ENCODE measurements at places on chromosomes 6 and 20.

- peaks cover 4% of the 10 kb centered on the region for H3K27me3 ChIP-seq
Measured at GRCh38 chr6:32882879-32883250, 28.9 kb downstream of the PSMB9 start.

- H3K27ac ChIP-seq, result peak overlapping the region; percentile 88
- DNase-seq, result no peak
- H3K36me3 ChIP-seq, result peaks cover 52% of the 10 kb centered on the region
- peak overlapping the region; percentile 64 for H3K4me3 ChIP-seq
- no peaks in the 10 kb centered on the region for H3K27me3 ChIP-seq
Measured at GRCh38 chr20:38893056-38893564, 33.1 kb upstream of the FAM83D start.

DNA sequence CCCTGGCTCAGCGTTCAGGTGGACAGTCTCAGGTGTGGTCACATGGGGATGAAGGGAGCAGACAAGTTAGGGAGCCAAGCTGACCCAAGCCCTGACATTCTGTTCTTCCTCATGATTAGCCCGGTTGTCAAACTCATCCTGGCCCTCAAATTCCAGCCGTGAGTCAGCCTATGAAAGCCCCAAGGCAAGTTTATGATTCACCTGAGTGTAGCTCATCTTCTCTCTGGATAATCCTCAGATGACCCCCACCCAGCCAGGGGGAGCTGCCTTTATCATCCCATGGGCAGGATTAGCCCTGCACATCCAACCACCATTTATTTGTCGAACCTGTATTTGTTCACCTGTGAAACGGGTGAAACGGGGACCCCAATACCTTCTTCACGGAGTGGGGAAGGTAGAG is 161.9 kb downstream of the DHX35 start:
- no peak overlapping the region for H3K27ac ChIP-seq
- no peak for DNase-seq
- H3K27me3 ChIP-seq, result peaks cover 7% of the 10 kb centered on the region
- no peaks in the 10 kb centered on the region for H3K4me1 ChIP-seq

GRCh38 chr6:145534989-145535388 is 200.3 kb downstream of the EPM2A start:
- H3K4me3 ChIP-seq, result no peak overlapping the region
- H3K27ac ChIP-seq, result no peak overlapping the region
- no peaks in the 10 kb centered on the region for H3K27me3 ChIP-seq
- no peaks in the 10 kb centered on the region for H3K4me1 ChIP-seq
- no peaks in the 10 kb centered on the region for H3K36me3 ChIP-seq
- DNase-seq, result no peak

DNA sequence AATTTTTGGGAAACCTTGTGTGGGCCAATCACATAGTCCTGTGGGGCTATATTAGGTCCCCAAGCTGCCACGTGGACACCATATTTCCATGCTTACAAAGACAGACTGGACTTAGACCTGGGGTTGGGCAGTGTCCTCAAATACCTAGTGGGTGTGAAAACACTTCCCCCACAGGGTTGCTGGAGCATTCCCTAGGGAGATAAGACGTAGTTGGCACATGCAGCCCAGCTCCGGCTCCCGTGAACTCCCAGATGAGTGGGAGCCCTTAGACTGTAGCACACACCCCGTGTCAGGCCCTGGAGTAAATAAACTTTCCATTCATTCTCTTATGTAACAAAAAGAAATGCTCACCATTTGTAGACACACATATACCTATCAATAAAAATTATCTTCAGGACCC is 14.2 kb downstream of the KCNG1 start:
- H3K4me3 ChIP-seq, result no peak overlapping the region
- DNase-seq, result no peak
- H3K27ac ChIP-seq, result no peak overlapping the region
- no peaks in the 10 kb centered on the region for H3K36me3 ChIP-seq

- H3K4me3 ChIP-seq, result no peak overlapping the region
- H3K4me1 ChIP-seq, result no peaks in the 10 kb centered on the region
- no peaks in the 10 kb centered on the region for H3K36me3 ChIP-seq
- H3K27ac ChIP-seq, result no peak overlapping the region
- no peak for DNase-seq
Measured at GRCh38 chr6:163806755-163807499, 392.4 kb downstream of the QKI start.

DNA sequence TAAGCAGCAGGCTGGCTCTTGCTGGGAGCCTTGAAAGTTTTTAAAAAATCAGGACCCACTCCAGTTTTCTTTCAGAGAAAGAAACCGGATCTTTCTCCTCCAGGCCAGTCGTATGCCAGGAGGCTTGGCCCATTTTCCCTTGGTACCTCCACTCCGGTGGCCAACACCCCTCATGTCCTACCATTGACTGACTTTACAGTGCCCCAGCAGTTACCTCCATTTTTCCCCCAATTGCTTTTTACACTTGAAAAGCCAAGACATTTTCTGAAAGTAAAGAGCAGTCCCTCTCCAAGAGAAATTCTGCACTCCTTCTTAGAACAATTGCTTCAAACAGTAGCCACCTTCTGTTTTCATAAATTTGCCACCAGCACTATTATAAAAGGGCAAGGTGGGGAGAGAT is 47.7 kb upstream of the SNX9 start:
- no peak overlapping the region for H3K4me3 ChIP-seq
- no peak overlapping the region for H3K27ac ChIP-seq
- DNase-seq, result no peak
- H3K4me1 ChIP-seq, result peaks cover 7% of the 10 kb centered on the region
- H3K36me3 ChIP-seq, result peaks cover 8% of the 10 kb centered on the region

DNA sequence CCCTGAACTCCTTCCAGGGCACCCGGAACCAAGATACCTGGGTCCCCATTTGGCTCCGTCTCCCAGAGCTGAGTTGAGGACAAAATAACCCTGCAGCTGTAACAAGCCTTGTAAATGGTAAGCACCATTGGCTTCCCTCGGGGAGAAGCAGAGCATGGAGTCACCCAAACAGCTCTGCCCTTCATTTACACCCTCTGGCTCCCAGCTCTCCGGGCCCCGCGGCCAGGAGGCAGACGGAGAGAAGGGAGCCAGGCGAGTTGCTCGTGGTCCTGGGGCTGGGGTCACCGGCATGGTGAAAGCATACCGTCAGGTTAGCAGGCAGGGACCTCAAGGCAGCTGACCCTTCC is 2.1 kb downstream of the TFEB start:
- peak; percentile 65 for DNase-seq
- peak overlapping the region; percentile 3 for H3K27ac ChIP-seq
- H3K36me3 ChIP-seq, result no peaks in the 10 kb centered on the region
- H3K27me3 ChIP-seq, result no peaks in the 10 kb centered on the region
- H3K4me3 ChIP-seq, result peak overlapping the region; percentile 86

GRCh38 chr6:143478479-143479062 is 28.0 kb downstream of the PEX3 start:
- no peak overlapping the region for H3K27ac ChIP-seq
- H3K4me3 ChIP-seq, result no peak overlapping the region
- H3K4me1 ChIP-seq, result no peaks in the 10 kb centered on the region
- peaks cover 40% of the 10 kb centered on the region for H3K36me3 ChIP-seq
- no peaks in the 10 kb centered on the region for H3K27me3 ChIP-seq

- DNase-seq, result no peak
- no peak overlapping the region for H3K4me3 ChIP-seq
- no peaks in the 10 kb centered on the region for H3K4me1 ChIP-seq
- H3K36me3 ChIP-seq, result no peaks in the 10 kb centered on the region
- H3K27me3 ChIP-seq, result no peaks in the 10 kb centered on the region
Measured at GRCh38 chr6:164051427-164051826, 636.9 kb downstream of the QKI start.

DNA sequence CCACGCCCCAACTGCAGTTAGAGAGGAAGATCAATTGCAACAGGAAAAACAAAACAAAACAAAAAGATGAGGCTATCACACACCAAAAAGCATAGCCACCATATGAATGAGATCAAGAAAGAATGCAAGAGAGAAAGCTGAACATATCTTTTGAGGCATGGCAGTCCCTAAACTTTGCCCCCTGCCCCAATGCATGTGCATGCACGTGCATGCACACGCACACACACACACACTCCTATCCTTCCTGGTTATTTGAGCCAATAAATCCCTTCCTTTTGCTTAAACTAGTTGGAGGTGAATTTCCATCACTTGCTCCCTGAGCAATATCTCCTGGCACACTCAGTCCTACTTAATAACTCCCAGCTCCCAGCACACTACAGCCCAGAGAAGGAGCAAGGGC is 48.6 kb upstream of the FOXP4 start:
- H3K27me3 ChIP-seq, result peaks cover 67% of the 10 kb centered on the region
- no peak overlapping the region for H3K4me3 ChIP-seq
- no peak for DNase-seq
- H3K4me1 ChIP-seq, result no peaks in the 10 kb centered on the region

GRCh38 chr20:52226370-52226769 is 34.8 kb upstream of the ZFP64 start:
- H3K27ac ChIP-seq, result no peak overlapping the region
- DNase-seq, result no peak
- H3K27me3 ChIP-seq, result peaks cover 5% of the 10 kb centered on the region
- peaks cover 4% of the 10 kb centered on the region for H3K36me3 ChIP-seq
- no peaks in the 10 kb centered on the region for H3K4me1 ChIP-seq
- H3K4me3 ChIP-seq, result no peak overlapping the region

DNA sequence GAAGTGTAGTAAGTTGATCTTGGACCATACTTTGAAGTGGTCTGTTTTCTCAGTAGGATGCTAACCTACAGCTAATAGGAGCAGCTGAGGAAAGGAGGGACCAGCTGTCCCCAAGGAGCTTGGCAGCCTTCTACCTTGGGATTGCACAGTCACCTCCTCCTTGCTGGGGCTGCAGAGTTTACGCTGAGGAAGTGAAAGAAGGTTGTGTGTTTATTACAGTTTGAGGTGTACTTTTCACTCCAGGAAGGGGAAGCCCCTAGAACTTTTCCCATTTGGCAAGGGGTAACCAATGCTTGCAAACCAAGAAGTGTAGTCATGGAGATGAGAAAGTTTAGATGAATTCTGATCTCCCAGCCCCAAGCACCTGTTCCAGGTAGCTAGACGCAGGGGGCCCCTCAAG is 58.8 kb downstream of the BMP6 start:
- H3K4me1 ChIP-seq, result no peaks in the 10 kb centered on the region
- no peak overlapping the region for H3K4me3 ChIP-seq
- H3K36me3 ChIP-seq, result no peaks in the 10 kb centered on the region
- H3K27me3 ChIP-seq, result peaks cover 4% of the 10 kb centered on the region
- no peak for DNase-seq
- H3K27ac ChIP-seq, result no peak overlapping the region

- no peak for DNase-seq
- H3K36me3 ChIP-seq, result peaks cover 4% of the 10 kb centered on the region
- no peak overlapping the region for H3K4me3 ChIP-seq
- H3K27ac ChIP-seq, result no peak overlapping the region
- peaks cover 7% of the 10 kb centered on the region for H3K27me3 ChIP-seq
- H3K4me1 ChIP-seq, result peaks cover 12% of the 10 kb centered on the region
Measured at GRCh38 chr6:130376936-130377335, 11.1 kb downstream of the TMEM200A start.

DNA sequence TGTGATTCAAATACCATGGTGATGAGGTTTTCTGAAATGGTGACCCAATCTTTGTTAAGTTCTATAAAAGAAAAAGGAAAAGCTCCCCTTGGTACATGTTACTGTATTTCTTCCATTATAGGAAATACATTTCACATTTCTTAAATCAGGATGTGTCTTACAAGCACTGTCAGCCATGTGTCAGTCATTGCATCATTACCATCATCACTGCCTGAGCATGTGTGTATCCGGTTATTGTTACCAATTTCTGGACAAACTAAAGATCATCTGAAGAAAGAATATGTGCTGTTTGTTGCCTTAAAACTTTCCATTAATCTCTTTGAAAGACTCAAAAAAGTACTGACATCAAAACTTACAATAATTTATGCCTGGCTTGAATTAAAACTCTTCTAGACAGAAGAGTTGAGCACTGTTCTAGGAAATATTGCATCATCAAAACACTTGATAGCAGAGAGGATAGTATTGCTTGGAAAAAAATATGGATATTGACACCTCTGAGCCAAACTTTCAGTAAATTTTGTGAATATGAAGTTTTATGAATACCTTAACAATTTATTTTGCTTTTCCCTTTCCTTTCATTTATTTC is 7.1 kb upstream of the TSPYL1 start:
- DNase-seq, result no peak
- no peaks in the 10 kb centered on the region for H3K36me3 ChIP-seq
- no peak overlapping the region for H3K4me3 ChIP-seq
- no peaks in the 10 kb centered on the region for H3K4me1 ChIP-seq

- peak within 1 kb of the TSS; percentile 61 for H3K4me3 ChIP-seq
- peak within 1 kb of the TSS; percentile 8 for H3K27ac ChIP-seq
- peaks cover 6% of the 10 kb centered on the region for H3K4me1 ChIP-seq
- no peaks in the 10 kb centered on the region for H3K36me3 ChIP-seq
- peaks cover 70% of the 10 kb centered on the region for H3K27me3 ChIP-seq
Measured at GRCh38 chr20:56628873-56629463, at the start of gene TFAP2C. TSS of gene TFAP2C (plus strand) at chr20:56629306. CDS start at chr20:56629545, 239 bp downstream.

DNA sequence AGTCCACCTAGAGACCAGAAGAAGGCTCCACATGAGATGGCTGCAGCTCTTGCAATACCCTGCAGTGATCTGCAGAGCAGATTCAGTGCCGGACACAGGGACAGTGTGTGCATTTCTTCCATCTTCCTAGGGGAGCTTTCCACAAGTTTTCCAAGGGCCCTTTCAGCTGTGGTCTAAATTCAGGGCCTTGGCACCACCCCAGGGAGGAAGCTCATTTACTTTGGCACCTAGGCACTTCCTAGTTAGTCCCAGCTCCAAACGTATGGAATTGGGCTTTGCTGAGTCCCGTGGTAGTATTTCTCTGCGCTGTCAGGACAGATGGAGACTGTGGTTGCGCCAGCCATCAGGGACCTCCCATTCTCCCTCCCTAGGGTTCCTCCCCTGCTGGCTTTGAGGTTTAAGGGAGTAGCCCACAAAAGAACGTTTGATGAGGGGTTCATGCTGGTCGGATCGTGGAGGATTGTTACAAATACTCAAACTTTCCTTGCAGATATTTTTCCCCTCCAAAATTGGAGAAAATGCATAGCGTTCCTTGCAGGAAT is 182.3 kb upstream of the UST start:
- H3K27ac ChIP-seq, result no peak overlapping the region
- H3K4me3 ChIP-seq, result no peak overlapping the region
- no peaks in the 10 kb centered on the region for H3K36me3 ChIP-seq
- peaks cover 19% of the 10 kb centered on the region for H3K27me3 ChIP-seq
- DNase-seq, result peak; percentile 53

GRCh38 chr6:145161501-145161900 is 573.8 kb downstream of the EPM2A start:
- H3K27ac ChIP-seq, result no peak overlapping the region
- no peak overlapping the region for H3K4me3 ChIP-seq
- DNase-seq, result no peak
- H3K36me3 ChIP-seq, result no peaks in the 10 kb centered on the region
- H3K27me3 ChIP-seq, result no peaks in the 10 kb centered on the region
